Mucosa of descending colon (tissue), 3 donors: ENCODE measurements at places on chromosomes 12 and 14. TPM values are rescaled to one million over a fixed set of nuclear protein-coding genes. Genes with fewer than 3 reads are reported as not detected.

Gene SDR9C7
- not detected for total RNA-seq

Gene LRTM2
- total RNA-seq, result not detected

Gene ANG
- 50.1 TPM for total RNA-seq

DNA sequence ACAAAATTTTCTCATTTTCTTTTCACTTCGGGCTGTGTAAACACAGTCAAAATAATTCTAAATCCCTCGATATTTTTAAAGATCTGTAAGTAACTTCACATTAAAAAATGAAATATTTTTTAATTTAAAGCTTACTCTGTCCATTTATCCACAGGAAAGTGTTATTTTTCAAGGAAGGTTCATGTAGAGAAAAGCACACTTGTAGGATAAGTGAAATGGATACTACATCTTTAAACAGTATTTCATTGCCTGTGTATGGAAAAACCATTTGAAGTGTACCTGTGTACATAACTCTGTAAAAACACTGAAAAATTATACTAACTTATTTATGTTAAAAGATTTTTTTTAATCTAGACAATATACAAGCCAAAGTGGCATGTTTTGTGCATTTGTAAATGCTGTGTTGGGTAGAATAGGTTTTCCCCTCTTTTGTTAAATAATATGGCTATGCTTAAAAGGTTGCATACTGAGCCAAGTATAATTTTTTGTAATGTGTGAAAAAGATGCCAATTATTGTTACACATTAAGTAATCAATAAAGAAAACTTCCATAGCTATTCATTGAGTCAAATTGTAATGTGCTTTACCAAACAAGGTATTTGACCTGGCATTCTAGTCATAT lies 4.8 kb downstream of the CDKN1B start:
- no peak for DNase-seq

GRCh38 chr12:95215949-95216348 lies 1.3 kb downstream of the FGD6 start:
- no peak for DNase-seq
